Adipose tissue (tissue), 3 donors: ENCODE measurements at places on chromosomes 5 and 9. TPM values are rescaled to one million over a fixed set of nuclear protein-coding genes. Genes with fewer than 3 reads are reported as not detected.

KLF4 gene
- polyA plus RNA-seq: 11.6 TPM

RORB gene
- 0.45 TPM for polyA plus RNA-seq

FAM169A gene
- polyA plus RNA-seq: 0.30 TPM

TMEM174 gene
- not detected for polyA plus RNA-seq

MEGF10 gene
- polyA plus RNA-seq: 0.24 TPM

ADRB2 gene
- polyA plus RNA-seq: 0.71 TPM

SUB1 gene
- 68.6 TPM for polyA plus RNA-seq

SLC27A6 gene
- 0.43 TPM for polyA plus RNA-seq

SLC6A19 gene
- polyA plus RNA-seq: 0.07 TPM

CAPSL gene
- not detected for polyA plus RNA-seq

SOHLH1 gene
- polyA plus RNA-seq: not detected

RAPGEF1 gene
- polyA plus RNA-seq: 31.2 TPM

NCS1 gene
- polyA plus RNA-seq: 5.2 TPM

PGM5 gene
- 30.0 TPM for polyA plus RNA-seq

SCGB3A2 gene
- not detected for polyA plus RNA-seq

FLT4 gene
- polyA plus RNA-seq: 13.1 TPM

PCDHB14 gene
- polyA plus RNA-seq: 2.5 TPM

PCDHGB4 gene
- polyA plus RNA-seq: 0.34 TPM

NME5 gene
- polyA plus RNA-seq: 1.2 TPM

SIMC1 gene
- polyA plus RNA-seq: 4.2 TPM
